ENCODE measurements at places on chromosomes 6 and 20. TPM values are rescaled to one million over a fixed set of nuclear protein-coding genes. Genes with fewer than 3 reads are reported as not detected.

- no peak for DNase-seq
These were observed 158.0 kb downstream of the MMUT start for GRCh38 chr6:49305010-49305409.

Gene UBR2
- total RNA-seq = 29.3 TPM

DNA sequence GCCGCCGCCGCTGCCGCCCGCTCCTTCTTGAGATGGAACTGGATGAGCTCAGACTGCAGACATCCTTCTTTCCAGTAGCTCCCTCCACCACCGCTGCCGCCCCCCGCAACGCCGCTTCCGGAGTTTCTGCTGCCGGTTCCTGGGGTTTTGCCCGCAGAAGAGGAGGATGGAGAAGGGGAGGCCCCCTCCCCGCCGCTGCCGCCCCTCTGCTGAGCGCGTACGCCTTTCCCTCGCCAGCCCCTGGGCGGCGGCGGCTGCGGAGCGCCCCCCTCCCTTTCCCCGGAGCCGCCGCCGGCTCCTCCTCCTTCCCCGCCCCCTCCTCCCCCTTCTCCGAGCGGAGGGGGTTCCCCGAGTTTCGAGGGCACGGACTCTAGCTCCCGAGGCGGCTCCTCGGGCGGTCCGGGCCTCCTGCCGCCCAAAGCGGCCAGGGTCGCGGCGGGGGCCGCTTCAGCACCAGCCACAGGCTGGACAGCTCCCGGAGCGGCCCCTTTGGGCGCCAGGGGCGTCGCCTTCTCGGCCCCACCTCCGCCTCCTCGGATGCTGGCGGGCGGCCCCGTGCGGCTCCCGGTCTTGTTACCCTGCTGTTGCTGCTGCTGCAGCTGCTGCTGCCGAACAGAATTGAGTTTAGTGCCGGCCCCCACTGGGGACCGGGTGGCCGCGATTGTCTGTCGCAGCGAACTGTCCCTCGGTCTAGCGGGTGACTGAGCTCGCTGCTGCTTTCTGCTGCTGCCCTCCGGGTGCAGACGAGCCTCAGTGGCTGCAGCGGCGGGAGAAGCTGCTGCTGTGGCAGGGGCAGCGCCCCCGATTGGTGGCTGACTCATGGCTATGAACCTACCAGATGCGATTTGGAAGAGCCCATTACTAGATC lies 3.1 kb downstream of the MTCL3 start:
- no peak for DNase-seq

DNA sequence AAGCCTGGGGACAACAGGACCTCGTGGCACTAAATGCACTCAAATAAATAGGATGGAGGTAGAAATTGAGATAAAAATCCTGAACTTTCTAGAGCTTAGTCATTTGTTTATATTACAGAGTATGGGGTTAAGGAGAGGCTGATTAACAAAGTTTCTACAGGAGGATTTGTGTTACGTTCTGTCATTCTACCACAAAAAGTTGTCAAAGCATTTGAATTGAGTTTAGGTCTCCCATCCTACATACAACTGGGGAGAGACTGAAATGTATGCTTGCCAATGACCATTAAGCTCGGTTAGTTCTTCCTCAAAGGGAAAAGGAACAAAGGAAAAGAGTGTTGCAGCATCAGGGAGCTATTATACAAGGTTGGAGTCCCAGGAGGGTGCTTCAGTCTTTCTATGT lies 597.9 kb downstream of the COL12A1 start:
- DNase-seq = no peak

Gene SNAI1
- 1.3 TPM for total RNA-seq

- DNase-seq = no peak
These were observed 25.7 kb downstream of the HIVEP1 start for GRCh38 chr6:12037798-12038197.

Gene YWHAB
- 121 TPM for total RNA-seq

Gene SLC24A3
- total RNA-seq = not detected
